ENCODE measurements at places on chromosomes 5 and 9.

GRCh38 chr9:112866662-112867274 lies 23.9 kb downstream of the SLC46A2 start:
- no peak for DNase-seq

GRCh38 chr9:38120961-38121360 lies 51.9 kb upstream of the SHB start:
- DNase-seq: no peak

DNA sequence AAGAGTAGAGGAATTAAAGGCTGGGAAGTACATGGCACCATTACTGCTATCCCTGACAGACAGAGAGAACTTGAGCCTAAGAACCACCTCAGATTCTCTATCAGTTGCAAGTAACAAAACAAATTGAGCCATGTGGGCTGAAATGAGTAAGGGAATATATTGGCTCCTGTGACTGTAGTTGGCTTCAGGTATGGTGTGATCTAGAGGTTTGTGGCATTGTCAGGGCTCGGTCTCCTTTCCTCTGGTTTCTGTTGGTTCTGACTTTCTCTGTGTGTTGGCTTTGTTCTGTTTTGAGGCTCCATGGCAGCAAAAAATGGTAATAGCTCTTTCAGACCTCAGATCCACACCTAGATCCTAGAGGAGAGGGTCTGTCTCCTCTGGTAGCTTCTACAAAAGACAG lies 5.7 kb downstream of the GALNT10 start:
- DNase-seq: no peak

- no peak for DNase-seq
Measured at GRCh38 chr5:40681363-40682153, 1.8 kb downstream of the PTGER4 start.

- DNase-seq: no peak
Measured at GRCh38 chr9:114341991-114342390, 12.3 kb downstream of the ORM2 start.

DNA sequence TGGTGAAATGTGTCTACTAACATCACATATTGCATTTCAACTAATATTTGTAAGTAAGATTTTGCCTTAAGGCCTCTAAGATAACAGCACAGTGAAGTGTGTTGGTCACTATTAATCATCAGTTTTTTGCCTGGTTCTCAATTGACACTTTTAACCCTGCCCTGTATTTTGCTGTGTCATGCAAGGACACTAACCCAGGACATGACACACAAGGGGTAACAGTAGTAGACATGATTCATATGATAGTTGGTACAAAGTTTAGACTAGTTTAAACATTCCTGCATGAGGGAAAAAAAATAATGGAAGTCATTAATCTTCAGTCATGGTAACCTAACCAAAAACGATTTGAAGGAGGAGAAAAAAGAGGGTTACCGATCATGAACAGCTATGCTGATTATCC lies 207.0 kb downstream of the DEPDC1B start:
- no peak for DNase-seq

DNA sequence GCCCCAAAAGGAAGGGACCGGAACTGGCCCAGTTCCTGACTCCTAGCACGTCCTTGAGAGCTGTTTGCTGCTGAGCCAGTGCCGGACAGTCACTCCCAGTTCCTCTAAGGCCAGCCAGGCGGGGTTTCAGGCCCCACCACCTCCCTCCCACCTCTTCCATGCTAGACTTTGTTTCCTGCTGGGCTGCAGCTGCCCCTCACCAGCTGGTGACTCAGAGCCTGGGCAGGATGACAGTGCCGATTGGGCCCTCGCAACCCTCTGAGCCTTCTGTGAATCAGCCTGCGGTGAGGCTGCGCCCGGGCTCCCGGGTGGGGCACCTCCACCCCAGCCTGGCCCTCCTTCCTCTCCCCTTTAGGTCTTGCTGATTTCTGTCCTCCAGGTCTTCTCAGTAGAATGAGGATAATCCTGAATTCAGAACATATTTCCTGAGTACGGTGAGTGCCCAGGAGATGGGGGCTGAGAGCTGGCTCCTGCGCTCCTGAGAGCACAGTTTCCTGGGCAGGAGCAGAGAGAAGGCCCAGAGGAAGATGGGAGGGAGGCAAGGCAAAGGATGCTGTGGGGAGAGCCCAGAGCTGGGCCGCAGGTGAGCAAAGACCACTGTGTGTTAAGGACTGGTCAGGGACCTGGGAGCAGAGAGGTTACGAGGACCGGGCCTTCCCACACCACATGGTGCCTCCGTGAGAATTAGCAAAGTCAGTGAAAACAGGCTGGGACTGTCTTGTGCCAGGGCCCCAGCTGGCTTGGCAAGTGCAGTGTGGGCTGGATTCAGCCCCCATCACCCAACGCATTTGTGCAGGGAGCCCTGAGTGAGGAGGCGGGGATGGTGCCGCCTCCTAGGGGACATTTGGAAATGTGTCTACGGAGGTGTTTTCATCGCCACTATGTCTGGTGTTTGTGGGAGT lies 32.9 kb upstream of the STXBP1 start:
- DNase-seq: no peak

- no peak for DNase-seq
Measured at GRCh38 chr5:67206461-67206860, 9.9 kb upstream of the CD180 start.

DNA sequence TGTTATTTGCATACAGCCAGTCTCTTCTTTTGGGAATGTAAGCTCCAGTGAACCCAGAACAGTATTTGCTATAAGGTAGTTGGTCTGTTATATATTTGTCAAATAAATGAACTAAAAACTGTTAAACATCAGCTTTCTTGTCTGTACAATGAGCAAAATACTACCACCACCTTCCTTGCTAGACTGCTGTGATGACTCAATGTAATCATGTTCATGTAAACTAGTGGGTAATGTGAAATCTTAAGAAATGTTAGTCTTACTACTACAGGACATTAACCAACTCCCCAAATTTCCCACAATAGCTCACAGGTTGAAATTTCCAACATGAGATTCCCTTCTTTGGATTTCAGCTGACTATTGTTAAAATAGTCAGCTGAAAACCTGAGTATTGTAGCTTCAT lies 176.1 kb downstream of the TRPM3 start:
- DNase-seq: no peak

DNA sequence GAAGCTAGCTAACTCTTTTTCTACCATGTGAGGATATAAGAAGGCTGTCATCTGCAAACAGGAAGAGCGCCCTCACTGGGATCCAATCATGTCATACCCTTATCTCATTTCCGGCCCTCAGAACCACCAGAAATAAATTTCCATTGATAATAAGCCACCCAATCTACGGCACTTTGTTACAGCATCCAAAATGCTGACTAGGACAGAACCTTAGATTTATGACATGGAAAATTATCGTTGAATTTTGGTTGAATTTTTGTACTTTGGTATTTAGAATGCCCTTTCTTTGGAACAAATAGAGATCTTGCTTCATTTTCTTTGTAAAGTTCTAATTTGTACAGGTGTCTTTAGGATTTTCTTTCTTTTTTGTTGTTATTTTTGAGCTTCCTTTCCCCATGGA lies 53.3 kb upstream of the CYLC2 start:
- no peak for DNase-seq

Measured in cortex of kidney (tissue), 1 donor.